Stimulated activated CD4-positive, alpha-beta T cell treated with anti-CD3 and anti-CD28 coated beads, Interleukin-15, amount 100 ng/mL, for 1 hour (primary cell): ENCODE measurements at places on chromosomes 11 and 22.

GRCh38 chr11:84532364-84532763, 1094.8 kb downstream of the DLG2 start:
- no peak for DNase-seq

DNA sequence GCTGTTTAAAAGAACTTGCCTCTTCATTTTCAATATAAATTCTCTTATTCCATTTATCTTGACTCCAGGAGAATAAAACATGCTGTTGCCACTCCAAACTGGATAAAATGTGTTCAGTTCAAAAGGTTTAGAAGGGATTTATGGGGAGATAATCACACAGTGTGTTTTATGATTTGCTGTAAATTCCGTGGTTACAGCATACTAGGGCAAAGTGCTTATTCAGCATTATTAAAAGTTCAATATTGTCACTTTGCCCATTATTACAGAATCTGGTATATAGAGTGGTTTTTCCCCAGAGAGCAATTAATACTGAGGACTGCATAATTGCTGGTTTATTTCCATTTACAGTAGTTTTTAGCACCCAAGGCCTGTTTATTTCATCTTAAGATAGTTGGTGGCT, 780.9 kb upstream of the RAG2 start:
- DNase-seq: no peak

GRCh38 chr11:84558085-84558905, 1068.8 kb downstream of the DLG2 start:
- no peak for DNase-seq

DNA sequence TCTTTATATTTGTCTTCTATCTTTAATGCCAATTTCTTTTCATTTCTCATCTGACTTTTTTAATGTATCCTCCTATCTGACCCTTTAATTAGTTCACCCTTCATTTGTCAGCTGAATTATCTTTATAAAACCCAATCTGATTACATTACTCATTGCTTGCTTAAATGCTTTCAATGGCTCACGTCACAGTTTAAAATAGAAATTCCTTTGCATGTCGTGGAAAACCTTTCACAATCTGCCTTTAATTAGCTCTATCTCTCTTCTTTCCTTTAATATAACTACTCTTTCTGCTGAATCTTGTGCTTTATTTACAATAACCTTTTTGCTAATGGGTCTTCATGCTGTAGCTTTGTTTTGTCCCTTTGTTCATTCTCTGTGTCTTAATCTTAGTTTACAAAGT, 125.7 kb downstream of the DYNC2H1 start:
- no peak for DNase-seq

DNA sequence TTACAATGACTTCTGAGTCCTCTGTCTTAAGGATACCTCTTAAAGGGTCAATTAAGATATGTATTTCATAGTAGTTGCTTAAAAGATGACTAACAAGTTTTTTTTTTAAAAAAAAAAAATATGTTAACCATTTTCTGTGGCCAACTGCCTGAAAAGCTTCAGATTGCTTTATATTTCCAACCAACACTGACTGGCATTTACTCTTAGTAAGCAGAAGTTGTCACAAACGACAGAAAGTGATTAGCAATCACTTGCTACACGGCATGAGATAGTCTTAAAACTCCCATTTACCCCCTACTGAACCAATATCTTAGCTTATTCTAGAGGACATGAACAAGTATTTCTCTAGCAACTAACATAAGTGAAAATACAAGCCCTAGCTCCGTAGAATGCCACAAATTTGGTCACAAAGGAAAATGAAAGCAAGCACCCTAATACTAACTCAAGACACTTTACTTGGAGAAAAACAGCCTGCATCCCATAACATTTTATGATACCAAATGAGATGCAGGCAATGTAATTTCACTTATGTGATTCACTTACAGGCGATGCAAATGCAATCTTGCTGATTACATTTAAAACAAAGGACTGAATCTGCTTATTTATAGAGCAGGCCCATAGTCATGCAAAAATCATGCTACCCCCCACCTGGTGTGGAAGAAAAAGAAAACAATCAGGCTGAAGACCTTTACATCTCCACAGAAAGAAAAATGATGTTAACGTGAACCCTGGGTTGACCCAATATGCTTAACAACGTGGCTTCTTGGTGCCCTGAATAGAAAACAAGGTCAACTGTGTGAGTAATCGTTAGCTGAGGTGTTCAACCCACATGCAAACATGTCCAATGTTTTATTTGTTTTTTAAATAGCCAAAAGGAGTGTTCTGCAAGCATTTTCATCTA, 25.7 kb downstream of the MPPED2 start:
- no peak for DNase-seq

DNA sequence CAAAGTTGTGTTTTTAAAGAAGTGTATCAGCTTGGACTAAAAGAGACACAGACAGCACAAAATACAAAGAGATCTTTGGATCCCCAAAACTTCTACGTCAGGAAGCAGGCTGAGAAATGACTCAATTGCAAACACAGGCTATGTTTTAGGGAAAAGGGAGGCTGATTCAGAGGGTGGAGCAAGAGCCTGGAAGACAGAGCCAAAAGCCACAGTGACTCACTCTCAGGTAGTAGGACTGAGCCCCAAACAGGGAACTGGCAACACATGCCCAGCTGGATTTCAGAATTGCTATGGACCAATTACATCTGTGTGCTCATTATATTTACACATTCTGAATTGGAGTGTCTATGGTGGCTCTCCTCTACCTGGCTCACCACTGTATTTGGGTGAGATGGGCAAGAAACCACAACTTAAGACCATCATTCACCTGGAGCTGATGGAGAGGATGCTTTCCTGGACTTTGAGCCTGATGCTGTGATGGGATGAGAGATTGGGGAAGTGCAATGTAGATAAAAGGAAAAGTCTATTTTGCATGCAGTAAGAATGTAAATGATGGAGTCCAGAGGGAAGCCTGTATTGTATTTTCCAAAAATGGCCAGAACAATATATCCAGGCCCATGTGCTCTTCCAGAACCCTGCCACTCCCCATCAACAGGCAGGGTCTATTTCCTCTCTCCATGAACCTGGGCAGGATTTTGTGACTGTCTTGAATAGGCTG, 20.8 kb upstream of the LINC01488 start:
- no peak for DNase-seq

DNA sequence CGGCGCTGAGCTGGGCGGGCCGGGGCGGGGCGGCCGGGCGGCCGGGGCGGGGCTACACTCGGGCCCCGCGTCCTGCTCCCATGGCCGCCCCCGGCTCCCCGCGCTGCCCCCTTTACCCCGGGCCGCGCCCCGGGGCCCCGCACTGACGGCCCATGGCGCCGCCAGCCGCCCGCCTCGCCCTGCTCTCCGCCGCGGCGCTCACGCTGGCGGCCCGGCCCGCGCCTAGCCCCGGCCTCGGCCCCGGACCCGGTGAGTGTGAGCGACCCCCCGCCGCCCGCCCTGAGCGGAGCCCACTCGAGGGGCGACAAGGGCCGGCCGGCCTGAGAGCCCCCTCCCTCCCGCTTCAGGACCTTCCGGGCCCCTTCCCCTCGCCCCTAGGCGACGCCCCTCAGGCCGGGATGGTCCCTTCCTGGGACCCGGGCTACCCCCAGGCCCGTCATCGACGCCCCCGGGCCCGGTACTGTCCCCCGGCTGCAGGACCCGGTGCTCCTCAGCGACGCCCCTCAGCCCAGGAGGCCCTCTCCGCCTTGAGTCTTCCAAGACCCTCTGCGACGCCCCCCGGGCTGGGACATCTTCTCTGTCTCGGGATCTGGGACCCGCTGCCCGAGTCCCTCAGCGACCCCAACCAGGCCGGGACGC, at the start of gene KREMEN1:
TSS of gene KREMEN1 (plus strand) at position 57 of the 639 bp plus-strand sequence. CDS start at position 153, 96 bp downstream.
- DNase-seq: no peak

DNA sequence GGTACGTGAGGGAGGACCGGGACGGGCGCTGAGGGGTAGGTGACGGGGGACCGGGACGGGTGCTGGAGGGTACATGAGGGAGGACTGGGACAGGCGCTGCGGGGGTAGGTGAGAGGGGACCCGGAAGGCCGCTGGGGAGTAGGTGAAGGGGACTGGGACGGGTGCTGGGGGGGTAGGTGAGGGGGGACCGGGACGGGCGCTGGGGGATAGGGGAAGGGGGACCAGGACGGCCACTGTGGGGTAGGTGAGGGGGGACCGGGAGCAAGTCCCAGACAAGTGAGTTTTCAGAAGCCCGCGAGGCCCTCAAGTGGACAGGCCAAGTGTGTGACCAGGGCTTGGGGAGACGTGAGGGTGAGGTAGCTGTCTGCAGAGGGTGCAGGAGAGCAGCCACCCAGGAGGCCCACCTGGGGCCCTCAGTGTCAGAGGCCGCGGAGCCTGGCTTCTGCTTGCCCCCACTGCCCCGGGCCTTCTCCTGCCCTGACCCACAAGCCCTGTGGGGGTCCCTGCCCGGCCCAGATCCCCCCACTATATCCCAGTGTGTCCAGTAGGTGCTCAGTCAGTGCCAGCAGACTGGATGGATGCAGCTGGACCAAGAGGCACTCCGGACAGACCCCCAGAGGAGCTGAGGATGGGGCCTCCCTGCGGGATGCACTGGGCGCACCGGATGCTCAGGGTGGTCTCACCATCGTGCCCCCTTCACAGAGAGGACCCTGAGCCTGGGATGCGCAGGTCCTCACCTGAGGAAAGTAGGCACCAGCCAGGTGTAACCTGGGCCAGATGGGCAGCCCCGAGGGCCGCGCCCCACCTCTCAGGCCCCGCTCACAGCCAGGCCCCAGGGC, 44.2 kb upstream of the TH start:
- no peak for DNase-seq

DNA sequence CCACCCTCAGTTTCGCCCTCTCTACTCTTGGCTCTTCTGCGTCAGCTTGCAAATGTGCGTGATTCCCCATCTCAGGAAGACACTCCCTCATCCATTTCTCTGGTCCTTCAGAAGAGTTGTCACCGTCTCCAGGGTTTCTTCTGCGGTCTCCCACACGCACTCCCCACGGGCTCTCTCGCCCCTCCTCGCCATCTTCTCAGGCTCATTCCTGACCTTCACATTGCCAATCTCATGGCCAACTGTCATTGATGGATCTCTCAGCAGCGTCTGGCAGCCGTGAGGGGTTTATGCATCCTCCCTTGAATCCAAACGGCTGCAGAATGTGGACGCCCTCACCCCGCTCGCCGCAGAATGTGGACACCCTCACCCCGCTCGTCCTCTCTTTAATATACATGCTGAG, 10.5 kb downstream of the SYNGR1 start:
- DNase-seq: no peak

DNA sequence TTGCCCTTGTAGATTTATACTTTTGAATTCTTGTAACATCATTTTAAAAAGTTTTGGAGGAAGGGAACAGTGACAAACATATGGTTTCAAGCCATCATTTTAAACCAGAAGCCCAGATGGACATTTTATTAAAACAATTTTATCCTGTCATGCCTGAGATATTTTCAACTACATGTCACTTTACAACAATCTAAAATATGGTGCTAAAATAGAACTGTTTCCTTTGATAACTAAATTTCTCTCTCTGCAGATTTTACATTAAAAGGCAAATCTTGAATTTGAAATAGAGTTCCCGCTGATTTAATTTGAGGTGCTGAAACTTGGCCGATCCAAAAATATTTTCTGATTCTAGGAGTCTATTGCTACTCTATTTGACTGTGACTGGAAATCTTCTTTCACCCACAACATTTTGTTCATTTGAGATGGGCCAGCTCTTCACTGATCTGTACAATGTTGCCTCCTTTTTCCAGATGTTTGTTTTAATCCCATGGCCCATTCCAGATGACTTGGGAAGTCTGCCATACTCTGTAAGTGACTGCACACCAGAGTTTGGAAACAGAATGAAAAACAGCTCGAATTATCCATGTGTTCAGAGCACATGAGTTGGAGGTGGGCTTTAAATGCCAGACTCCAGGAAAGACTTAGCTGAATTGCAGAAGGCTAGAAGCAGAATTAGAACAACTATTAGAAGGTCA, 402.5 kb downstream of the TMEM135 start:
- DNase-seq: no peak

- no peak for DNase-seq
These were observed 104.9 kb downstream of the GAB2 start for GRCh38 chr11:78312712-78313111.

DNA sequence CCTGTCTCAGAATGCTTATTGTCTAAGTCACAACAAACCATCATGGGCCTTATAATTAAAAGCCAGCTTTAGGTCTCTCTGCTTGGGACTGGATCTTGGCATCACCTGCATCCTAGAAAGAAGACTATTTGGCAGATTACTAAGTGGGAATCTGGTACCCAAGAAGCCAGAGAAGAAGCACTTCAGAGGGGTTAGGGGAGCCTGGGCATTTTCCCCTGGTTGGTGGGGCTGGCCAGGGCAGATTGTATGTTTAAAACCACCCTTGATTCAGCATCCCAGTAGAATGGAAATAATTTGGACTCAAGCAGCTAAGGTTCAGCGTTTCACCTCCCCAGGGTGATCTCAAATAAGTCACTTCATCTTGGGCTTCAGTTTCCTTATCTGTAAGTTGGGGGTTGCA, 193.7 kb downstream of the MIAT start:
- DNase-seq: no peak

DNA sequence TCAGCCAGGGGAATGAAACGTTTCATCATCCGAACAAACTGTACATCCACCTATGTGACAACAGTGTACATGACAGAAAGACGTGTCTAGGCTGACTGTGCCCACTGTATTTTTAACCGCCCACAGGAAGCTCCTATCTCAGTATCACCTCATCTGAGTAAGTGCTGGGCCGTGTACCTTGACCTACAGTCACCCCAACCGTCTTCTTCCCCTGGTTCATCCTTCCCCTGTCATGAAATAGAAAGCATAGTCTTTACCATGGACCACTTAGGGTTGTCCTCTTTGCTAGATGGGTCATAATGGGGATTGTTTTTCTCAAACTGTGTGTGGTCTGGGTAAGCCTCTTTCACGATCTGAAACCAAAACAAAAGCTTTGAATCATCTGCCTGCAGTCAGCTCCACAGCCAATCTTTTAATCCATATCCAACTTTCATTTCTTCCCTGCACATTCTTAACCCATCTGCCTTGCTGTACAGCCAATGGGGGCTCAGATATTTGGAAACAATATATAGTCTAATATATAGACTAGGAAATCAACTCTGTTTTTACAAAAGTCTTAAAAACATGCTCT, 4.2 kb downstream of the THYN1 start:
- DNase-seq: no peak

GRCh38 chr22:19057539-19057938, 64.7 kb downstream of the DGCR2 start:
- no peak for DNase-seq

GRCh38 chr11:122656073-122656630, 630 bp downstream of the UBASH3B start:
- DNase-seq: peak; percentile 7

DNA sequence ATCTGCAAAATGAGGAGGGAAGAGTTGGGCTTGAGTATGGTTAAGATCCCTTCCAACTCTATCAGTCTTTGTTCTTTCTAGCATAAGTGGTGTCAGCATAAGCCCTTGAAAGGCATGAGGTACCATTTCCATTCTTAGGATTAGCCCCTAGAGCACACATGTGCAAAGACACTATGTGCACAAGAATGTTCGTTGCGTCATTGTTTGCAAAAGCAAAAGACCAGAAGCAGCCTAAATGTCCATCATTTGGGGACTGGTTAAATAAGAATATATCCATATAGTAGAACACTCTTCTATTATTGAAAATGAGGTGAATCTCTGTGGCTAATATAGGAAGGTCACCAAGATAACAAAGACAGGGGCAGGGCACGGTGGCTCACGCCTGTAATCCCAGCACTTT, 10.0 kb upstream of the KCTD14 start:
- no peak for DNase-seq
